Naive thymus-derived CD4-positive, alpha-beta T cell (primary cell): ENCODE measurements at places on chromosomes 12 and 14.

- no peak for DNase-seq
Observed at GRCh38 chr12:5796171-5796958, 148.7 kb downstream of the ANO2 start.

- no peak for DNase-seq
Observed at GRCh38 chr14:63296060-63296563, 22.6 kb downstream of the GPHB5 start.

DNA sequence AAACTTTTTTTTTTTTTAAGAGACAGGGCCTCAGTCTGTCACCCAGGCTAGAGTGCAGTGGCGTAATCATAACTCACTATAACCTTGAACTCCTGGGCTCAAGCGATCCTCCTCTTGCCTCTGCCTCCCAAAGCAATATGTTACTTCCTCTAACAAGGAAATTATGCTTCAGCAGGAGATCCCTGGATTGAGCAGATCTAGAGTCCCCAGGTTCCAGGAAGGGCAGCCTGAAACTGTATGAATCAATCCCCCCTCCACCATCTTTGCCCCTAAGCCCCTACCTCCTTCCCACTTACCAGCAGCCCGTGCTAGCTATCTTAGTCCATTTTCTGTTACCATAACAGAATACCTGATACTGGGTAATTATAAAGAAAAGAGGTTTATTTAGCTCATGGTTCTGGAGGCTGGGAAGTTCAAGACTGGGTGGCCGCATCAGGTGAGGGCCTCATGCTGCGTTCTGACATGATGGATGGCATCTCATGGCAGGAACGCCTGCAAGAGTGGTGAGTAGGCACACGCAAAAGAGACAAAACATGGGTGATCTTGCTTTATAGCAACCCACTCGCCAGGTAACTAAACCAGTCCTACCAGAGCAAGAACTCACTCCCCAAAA lies 5.0 kb downstream of the TAMALIN start:
- no peak for DNase-seq

DNA sequence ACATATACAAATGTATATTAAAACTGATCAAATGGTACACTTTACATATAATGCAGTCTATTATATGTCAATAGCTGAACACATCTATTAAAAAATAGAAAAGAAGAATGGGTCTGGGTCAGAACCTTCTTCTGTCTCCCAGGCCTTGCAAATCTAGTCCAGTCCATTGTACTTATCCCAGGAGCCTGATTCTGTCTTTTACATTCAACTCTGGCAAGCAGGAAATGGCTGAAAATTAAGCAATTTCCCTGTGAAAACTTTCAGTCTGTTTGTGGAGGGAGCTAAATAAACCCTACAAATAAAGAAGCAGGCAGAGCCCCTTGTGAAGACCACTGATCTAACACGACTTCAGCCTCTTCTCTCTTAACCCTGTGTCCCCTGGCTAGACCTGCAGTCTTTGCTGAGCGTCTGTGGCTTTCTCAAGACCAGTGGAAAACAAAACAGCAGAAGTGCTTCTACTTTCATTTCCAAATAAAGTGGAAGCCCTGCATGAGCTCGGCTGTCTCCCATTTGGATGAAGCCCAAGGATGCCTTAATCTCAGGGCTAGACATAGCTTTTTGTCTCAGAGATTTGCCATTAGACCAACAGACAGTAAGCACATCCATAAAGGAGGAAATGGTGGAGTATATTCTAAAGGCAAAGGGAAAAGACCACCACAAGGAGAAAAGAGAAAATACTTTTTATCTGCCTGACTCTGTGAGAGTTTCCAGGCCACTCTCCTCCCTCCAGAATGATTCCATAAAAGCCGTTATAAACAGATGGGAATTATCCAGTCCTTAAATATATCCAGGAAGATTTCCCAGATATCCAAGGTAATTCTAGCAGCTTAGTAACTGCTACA lies 48.2 kb downstream of the CRACR2A start:
- no peak for DNase-seq

GRCh38 chr12:122944605-122945592 lies 21.4 kb downstream of the ABCB9 start:
- DNase-seq: no peak
